ENCODE measurements at places on chromosomes 16 and 17. TPM values are rescaled to one million over a fixed set of nuclear protein-coding genes. Genes with fewer than 3 reads are reported as not detected.

GRCh38 chr17:58960068-58960467 is 146.6 kb downstream of the TRIM37 start:
- DNase-seq, result no peak

DNA sequence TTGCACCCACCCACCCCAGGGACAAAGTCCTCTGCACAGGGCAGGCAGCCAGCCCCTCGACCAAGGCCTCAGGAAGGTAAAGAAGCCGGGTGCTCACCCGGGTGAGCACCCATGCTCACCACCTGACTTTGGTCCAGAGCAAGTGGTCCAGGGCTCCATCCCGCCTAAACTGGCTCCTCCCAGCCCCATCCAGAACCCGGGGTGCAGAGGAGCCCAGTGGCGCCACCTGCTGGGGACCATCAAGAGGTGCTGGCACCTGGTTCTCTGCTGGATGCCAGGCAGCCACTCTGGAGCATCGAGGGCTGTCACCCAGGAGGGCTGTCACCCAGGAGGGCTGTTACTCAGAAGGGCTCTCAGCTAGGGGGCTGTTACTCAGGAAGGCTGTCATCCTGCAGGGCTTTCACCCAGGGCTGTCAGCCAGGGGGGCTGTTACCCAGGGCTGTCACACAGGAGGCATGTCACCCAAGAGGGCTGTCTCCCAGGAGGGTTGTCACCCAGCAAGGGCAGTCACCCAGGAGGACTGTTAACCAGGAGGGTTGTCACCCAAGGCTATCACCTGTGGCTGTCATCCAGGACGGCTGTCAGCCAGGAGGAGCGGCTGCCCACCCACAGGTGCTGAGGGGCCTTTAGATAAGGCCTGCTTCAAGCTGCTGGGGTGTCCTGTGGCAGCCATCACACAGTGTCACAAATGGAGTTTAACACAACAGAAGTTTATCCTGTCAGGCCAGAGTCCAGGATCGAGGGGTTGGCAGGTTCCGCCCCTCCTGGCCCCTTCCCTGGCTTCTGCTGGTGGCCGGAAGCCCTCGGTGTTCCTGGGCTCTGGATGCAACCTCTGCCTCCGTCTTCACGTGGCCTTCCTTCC is 98.5 kb downstream of the TNFRSF13B start:
- DNase-seq, result peak; percentile 92

The WDR81 gene
- 16.1 TPM for total RNA-seq

DNA sequence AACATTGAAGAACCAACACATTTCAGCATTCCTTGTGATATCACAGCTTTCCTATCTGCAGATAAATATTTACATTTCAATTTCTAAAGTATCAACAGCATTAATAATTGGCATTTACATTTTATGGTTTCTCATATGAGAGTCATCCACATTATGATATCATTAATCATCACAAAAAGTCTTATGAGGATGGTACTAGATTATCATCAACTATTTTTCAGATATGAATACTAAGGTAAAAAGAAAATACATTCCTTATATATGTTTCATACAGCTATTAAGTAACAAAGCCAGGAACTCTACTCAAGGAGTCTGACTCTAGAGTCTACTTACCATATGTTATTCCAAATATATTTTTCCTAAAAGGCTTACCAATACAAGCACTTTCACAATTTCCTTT is 40.7 kb downstream of the ABCA5 start:
- DNase-seq, result no peak

- no peak for DNase-seq
Measured at GRCh38 chr16:73871088-73871733, 425.4 kb upstream of the PSMD7 start.

- peak; percentile 99 for DNase-seq
Measured at GRCh38 chr17:27892866-27893769, at the start of gene LYRM9. Gene LYRM9, minus strand, starts transcription at chr17:27893365. Its CDS starts 10,671 bp downstream, at chr17:27882694.

The NPIPB9 gene
- total RNA-seq, result 1.2 TPM

DNA sequence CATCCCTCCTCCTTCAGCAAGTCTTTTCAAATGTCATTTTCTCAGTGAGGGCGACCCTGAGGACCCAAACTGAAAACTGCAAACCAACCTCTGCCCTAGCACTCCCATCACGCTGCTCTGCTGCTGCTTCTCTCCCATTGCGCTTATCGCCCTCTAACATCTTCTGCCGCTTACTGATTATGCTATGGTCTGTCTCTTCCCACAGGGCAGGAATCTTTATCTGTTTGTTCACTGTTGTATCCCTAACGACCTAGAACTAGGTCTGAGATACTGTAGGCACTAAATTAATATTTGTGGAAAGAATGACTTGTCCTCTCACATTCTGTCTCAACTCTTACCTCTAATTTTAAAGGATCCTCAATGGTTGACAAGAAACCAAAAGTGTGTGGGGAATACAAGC is 12.5 kb downstream of the ZSCAN32 start:
- no peak for DNase-seq

- DNase-seq, result no peak
Measured at GRCh38 chr16:83929811-83930555, 23.1 kb upstream of the OSGIN1 start.

DNA sequence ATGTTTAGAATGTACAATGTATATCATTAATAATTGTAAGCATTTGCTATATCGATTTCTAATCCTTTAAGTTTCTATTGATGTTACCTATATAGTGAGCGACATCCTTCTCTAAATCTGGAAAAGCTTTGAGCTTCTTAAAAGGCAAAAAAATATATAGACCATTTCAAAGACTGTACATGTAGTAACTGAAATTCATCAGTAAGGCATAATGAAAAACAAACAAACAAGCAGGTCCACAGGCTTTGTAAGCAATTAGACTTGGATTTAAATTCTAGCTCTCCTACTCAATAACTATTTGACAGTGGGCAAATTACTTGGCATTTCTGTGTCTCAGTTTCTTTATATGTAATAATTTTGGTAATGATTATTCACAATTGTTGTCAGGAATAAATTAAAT is 51.7 kb upstream of the NACA2 start:
- DNase-seq, result no peak

DNA sequence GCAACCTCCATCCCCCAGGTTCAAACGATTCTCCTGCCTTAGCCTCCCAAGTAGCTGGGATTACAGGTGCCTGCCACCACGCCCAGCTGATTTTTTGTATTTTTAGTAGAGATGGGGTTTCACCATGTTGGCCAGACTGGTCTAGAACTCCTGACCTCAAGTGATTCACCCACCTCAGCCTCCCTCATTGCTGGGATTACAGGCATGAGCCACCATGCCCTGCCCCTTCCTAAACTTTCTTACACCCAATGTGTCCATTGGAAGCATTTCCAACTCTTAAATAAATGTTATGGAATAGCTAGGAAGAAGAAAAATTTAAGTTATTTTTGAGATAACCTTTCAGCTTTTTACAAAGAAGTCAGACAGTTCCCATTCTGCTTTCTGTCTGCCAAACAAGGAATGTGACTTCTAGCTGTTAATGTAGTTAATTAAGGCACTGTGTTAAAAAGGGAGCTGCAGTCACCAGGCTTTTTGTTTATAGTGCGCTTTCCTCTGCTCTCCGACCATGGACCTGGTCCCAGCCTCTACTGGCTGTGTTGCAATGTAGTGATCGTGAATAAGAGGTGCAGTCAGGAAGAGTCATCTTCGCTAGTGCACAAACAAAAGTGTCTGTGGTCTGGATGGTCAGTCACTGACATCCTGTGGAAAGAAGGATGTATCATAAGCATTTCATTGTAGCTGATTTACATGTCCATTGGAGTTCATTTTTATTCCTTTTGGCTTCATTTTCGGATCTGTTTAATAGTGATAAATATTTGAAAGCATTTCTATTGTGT is 39.7 kb downstream of the USP10 start:
- DNase-seq, result no peak

GRCh38 chr17:49016775-49017463 is 19.7 kb downstream of the IGF2BP1 start:
- peak; percentile 59 for DNase-seq

The CRISPLD2 gene
- 9.3 TPM for total RNA-seq

The TBX2 gene
- not detected for total RNA-seq

The MYH13 gene
- not detected for total RNA-seq

The MT1M gene
- total RNA-seq, result not detected

DNA sequence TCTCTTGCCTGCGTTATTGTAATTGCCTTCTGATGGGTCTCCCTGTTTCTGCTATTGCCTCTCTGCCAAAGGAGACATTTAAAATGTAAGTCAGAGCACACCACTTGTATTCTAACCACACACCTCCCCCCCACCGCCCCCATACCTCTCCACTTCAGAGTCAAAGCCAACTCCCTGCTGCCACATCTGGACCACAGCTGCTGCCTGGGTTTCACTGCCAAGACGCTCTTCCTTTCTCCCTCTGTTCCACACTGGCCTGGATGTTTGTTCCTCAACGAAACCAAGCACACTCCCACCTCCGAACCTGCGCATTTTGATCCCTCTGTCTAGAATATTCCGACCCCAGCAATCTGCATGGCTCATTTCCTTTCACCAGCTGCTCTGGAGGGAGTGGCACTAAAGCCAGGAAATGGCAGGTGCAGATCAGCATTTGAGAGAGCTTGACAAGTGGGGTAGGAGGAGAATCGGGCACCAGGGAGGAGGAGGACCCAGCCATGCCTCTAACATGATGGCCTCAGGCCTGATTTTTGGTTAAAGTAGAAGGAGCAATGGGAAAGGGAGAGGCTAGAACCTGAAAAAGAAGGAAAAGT is 92.4 kb upstream of the HS3ST2 start:
- no peak for DNase-seq

The OTOP2 gene
- total RNA-seq, result not detected

GRCh38 chr17:29625037-29625750 is 2.5 kb upstream of the CORO6 start:
- peak; percentile 78 for DNase-seq

- DNase-seq, result peak; percentile 89
Measured at GRCh38 chr17:72338847-72339790, 218.3 kb downstream of the SOX9 start.

- DNase-seq, result peak; percentile 85
Measured at GRCh38 chr17:51734462-51734861, 424.1 kb downstream of the CA10 start.

The ATP2C2 gene
- 2.0 TPM for total RNA-seq

GRCh38 chr16:64975821-64976220 is 146.0 kb downstream of the CDH11 start:
- no peak for DNase-seq

DNA sequence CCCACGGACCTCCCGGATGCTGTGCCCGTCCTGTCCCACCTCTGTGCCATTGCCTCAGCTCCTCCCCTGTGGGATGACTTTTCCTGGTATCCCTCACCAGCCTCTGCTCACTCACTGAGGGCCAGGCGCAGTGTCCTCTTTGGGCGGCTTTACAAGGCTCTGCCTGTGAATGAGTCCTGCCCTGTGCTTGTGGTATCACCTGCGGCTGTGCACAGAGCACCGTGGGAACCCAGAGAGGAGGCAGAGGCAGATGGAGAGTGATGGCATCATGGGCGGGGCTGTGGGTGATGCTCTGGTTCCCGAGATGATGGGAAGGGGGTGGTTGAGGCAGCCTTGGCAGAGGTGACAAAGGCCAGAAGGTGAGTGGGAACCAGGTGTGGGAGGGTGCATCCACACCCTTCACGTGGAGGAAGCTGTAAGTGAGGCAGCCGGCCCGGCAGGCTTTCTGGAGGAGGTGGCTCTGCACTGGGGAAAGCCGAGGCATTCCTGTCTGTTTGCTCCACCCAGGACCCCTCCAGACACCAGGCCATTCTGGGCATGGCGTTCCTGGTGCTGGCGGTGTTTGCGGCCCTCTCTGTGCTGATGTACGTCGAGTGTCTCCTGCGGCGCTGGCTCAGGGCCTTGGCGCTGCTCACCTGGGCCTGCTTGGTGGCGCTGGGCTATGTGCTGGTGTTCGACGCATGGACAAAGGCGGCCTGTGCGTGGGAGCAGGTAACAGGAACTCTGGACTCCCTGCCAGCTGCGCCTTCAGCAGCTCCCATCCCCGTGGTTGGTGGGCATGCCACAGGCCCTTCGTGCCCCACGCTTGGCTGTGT is 23.8 kb downstream of the ADCY7 start:
- no peak for DNase-seq

DNA sequence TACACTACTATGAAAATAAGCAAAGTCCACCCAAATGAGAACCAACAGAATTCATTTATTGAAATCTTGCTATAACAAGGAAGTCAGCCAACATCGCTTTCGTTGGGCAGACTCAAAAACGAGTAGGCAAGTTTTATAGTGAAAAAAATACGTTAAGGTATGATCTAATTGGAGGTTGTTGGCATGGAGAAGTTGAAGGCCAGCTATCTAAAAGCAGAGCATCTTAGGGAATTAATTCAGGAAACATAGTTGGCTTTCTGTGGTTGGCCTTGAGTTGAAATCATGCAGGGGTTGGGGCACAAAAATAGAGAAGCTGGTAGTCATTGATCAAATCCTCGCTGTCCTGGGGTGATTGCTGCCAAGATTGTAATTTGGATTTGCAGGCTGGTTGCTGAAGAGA is 118.3 kb downstream of the PPM1E start:
- no peak for DNase-seq

- peak; percentile 55 for DNase-seq
Measured at GRCh38 chr17:36791150-36791941, 145.9 kb upstream of the LHX1 start.

- DNase-seq, result no peak
Measured at GRCh38 chr16:35714665-35715064, 2255.3 kb downstream of the TP53TG3F start.

DNA sequence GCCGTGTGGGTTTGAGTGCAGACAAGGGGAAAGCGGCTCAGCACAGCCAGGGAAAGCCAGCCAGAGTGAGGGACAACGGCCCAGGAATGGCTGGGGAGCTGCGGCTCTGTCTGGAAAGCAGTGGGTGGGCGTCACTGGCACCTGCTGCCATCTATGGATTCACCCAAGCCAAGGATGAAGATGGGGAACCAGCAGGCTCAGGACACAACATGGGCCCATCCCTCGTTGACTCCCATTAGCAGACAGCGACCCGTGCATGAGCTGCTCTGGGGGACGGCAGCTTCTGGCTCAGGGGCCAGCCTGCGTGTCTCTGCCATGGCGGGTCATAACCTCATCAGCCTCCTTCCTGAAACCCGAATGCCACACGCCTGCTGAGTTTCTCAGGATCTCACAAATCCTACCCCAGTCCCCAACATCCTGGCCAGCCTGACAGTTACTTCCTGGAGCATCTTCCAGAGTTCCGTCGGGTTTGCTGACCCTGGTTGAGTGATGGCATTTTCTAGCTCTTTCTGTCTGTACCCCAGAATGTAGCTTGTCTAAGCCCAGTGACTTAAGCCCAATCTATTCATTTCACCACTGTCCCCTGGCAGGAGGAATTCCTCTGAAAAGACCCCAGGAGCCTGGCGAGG is 50.7 kb downstream of the SLC7A5 start:
- DNase-seq, result peak; percentile 53

The ITGAD gene
- total RNA-seq, result not detected

- peak; percentile 33 for DNase-seq
Measured at GRCh38 chr17:17058304-17058703, 16.0 kb downstream of the MPRIP start.

The TP53TG3C gene
- not detected for total RNA-seq

The KRT40 gene
- not detected for total RNA-seq
